IMR-90 (cell line): ENCODE measurements at places on chromosomes 3 and 15.

DNA sequence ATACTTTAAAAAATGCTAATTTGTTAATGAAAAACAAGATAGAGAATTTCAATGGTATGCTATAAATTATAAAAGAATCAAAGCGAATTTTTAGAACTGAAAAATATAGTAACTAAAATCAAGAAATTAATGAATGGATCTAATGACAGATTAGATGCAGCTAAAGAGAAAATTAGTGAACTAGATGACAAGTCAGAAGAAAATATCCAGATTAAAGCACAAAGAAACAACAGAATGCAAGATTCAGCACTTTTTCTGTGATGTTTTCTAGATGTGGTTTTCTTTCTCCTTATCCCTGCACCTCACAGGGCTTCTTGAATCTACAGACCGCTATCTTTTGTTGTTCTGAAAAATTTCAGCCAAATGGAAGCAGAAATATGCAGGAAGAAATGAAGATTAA is 54.4 kb downstream of the INO80 start:
- no peak for DNase-seq

DNA sequence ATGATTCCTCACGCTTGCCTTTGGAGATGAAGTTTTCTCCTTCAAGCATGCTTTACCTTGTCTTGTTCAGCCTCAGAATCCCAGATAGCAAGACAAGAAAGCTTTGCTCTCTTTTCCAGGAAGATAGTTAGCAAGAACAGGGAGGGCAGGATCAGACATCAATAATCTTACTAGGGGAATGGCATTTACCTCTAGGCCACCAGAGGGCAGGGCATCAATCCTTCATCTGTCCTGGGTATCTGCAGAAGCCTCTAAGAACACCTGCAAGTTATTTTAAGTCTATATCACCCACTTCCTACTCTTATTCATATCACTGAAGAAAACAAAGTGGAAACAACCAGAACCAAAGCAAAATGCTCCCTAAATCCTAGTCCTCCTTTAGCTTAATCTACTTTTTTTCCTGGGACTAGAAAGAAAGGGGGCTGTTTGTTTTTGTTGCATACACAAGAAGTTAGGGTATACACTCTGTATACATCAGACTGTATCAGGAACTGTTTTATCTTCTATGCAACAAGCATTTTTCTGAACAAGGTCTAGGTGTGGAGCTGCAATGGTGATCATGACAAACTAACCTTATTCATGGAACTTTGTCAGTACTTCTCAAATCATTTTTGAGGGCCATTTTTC is 862.5 kb downstream of the CADM2 start:
- no peak for DNase-seq

- no peak for DNase-seq
Measured at GRCh38 chr3:73214846-73215245, 153.4 kb downstream of the EBLN2 start.

DNA sequence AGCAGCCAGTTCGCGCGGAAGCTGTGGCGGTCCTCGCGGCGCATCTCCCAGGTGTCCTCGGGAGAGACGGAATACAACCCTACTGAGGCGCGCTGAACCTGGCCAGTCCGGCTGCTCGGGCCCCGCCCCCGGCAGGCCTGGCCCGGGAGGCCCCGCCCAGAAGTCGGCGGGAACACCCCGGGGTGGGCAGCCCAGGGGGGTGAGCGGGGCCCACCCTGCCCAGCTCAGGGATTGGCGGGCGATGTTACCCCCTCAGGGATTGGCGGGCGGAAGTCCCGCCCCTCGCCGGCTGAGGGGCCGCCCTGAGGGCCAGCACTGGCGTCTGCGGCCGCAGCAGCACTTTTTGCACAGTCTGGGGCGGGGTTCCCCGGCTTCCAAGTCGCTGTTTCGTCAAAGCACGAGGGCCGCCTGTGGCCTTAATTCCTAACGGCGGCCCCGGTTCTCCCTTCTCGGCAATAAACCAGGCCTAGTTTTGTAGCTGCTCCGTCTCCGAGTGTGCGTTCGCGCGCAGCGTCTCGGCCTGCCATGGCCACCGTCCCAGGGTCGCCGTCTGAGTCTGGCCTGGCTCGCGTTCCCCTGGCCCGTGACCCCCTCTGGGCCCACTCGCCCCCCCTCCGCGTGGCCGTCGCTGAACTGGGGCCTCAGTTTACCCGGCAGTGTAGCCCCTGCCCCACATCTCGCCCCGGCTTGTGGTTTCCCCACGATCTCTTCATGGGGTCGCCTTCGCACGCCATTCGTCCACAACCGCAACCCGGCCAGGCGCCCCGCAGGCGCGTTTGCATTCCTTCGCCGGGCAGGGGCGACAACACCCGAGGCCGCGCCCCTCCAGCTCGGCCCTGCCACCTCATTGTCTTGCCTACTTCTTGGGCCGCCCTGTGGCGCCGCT is 30.0 kb downstream of the NBEAL2 start:
- peak; percentile 89 for DNase-seq

- DNase-seq = peak; percentile 32
Measured at GRCh38 chr3:47475029-47475569, 642 bp downstream of the SCAP start.

DNA sequence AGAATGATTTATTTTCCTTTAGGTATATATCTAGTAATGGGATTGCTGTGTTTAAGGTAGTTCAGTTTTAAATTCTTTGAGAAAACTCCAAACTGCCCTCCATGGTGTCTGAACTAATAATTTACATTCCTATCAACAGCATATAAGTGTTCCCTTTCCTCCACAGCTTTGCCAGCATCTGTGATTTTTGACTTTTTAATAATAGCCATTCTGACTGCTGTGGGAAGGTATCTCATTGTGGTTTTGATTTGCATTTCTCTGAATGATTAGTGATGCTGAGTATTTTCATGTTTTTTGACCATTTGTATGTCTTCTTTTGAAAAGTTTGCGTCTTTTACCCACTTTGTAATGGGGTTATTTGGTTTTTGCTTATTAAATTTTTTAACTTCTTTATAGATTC is 571.6 kb upstream of the CCDC54 start:
- DNase-seq = no peak

- no peak for DNase-seq
Measured at GRCh38 chr15:57012556-57012955, 94.1 kb downstream of the TCF12 start.

GRCh38 chr3:122430371-122430770 is 14.5 kb upstream of the WDR5B start:
- DNase-seq = no peak

GRCh38 chr3:11415099-11415498 is 142.9 kb downstream of the ATG7 start:
- DNase-seq = no peak

DNA sequence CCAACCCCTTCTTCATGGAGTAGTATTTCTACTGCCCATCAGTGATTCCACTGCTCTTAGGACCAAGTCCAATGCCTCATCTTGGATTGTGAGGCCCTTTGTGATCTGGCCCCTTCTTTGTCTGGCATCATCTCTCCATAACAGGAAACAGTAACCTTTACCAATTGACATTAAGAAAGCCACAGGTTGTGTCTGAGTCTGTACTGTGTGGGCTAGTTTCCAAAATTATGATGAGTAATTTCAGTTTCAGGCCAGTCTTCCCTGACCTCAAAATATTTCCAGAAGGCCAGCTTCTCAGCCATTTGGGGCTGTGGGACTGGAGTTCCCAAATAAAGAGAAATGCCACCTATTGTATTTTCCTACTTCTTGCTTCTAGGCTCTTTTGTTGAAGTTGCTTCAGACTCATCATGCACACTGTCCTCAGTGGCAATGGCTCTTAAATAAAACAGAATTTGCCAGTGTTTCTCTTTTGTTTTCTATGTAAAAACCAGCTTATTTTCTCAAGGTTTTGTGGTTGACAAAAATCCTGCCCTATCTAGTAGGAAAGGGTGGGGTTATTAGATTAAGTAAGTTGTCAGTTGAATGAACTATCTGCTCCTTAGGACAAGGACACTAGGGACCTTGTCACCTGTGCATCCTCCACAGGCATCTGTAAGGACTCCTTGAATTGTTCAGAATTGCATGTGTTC is 47.0 kb upstream of the ACKR4 start:
- peak; percentile 83 for DNase-seq

DNA sequence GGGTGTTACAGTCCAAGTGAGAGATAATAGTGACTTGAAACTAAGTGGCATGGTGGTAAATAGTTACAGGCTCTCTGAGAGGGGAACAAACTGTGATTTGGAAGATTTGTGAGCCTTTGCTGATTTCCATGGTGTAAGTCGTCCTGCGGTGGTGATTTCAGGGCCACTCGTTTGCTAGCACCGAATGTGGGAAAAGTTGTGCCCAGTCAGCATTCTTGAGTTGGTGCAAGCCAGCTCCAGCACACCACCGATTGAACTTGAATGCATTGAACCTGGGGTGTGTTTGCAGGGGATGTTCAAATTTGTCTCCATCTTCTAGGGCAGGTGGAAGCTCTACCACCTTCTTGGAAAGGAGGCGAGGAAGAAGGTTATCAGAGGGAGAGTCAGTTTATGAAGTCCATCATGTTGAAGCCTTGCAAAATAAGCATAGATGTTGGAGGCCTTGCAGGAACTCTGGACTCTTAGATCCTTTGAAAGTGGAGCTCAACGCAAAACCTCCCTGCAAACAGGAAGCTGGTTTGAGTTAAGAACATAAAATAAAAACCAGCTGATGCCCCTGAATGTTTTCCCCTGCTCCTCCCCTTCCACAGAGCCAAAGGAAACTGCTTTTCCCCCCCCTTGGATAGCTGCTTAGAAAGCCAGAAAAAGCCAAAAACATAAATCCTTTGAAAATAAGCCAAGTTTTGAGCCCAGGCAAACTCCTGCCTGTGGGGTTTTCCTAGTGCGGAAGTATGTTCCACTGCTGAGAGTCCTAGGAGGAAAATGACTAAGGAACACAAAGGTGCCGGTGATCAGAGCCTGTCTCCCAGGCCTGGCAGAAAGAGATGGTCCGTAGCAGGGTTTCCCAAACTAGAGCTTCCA is 21.9 kb downstream of the MAPKBP1 start:
- DNase-seq = peak; percentile 68

DNA sequence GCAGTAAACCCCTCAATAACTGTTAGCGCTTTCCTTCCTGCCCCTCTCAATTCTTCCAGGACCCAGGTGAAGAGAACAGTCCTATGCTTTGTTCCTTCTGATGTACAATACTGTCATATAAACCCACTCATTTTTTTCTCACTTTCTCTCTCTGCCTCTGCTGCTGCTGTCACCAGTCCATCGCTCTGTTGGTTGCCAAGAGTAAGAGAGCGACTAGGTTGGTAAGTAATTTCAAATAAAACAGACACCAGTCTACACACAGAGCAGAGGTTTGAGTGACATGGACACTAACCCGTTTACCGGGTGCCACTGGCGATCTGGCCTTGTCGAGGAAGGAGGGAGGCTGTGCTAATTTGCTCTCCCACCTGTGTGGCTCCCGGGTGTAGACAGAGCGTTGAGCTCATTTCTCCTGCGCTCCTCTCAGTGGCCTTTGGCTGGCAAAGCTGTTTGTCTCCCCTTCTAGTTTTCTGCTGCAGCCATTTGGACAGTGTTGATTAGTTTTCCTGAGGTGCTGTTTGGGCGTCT is 215.4 kb downstream of the THSD4 start:
- DNase-seq = no peak

DNA sequence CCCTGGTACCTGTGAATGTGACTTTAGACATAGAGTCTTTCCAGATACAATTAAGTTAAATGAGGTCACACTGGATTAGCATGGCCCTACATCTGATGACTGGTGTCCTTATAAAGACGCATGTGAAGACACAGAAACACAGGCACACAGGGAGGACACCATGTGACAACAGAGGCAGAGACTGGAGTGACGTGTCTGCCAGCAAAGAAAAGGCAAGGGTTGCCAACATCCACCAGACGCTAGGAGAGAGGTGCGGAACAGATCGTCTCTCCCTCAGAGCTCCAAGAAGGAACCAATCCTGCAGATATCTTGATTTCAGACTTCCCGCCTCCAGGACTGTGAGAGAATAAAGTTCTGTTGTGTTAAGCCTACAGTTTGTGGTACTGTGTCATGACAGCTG is 42.8 kb downstream of the CX3CR1 start:
- no peak for DNase-seq

- DNase-seq = no peak
Measured at GRCh38 chr3:57043518-57043917, 16.9 kb upstream of the SPATA12 start.

GRCh38 chr3:64343689-64344430 is 118.6 kb upstream of the PRICKLE2 start:
- DNase-seq = peak; percentile 75

DNA sequence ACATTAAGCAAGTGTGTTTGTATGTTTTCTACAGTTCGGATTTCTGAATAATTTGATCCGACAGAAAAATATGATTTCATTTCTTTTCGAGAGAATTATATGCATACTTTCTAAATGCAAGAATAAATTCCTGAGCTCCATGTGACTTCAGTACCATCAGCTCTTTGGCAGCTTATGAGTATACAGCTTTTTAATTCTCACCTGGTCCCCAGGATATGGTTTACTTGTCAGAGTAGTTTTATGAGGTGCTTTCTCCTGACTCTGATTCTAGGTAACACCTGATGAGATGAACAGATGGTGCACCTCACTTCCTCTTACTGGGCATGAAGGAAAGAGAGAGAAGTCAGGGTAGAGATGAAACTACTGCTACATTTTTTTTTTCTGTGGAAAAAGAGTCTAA is 3.1 kb downstream of the HGD start:
- no peak for DNase-seq

GRCh38 chr3:58555203-58555602 is 18.2 kb upstream of the ACOX2 start:
- no peak for DNase-seq

GRCh38 chr3:50270422-50271224 is 1.7 kb downstream of the SEMA3B start:
- peak; percentile 37 for DNase-seq

GRCh38 chr15:80501476-80501875 is 97.3 kb downstream of the ARNT2 start:
- no peak for DNase-seq

DNA sequence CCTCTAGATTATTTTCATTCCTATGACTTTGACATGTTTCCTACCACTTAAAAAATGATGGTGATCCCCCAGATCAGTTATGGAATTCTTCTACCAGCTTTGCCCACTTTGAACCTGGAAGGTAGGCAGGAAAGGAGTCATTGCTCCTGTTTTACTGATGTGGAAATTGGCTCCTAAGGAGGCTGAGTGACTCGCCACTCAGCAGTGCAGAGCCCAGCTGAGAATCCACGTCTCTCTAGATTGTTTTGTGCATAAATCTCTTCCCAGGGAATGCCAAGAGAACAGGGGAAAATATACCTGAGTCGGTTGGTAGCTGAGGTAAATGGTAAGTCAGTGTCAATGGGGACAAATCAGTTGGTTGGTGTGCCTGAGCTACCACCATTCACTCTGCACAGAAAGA is 4.7 kb downstream of the LTF start:
- no peak for DNase-seq

DNA sequence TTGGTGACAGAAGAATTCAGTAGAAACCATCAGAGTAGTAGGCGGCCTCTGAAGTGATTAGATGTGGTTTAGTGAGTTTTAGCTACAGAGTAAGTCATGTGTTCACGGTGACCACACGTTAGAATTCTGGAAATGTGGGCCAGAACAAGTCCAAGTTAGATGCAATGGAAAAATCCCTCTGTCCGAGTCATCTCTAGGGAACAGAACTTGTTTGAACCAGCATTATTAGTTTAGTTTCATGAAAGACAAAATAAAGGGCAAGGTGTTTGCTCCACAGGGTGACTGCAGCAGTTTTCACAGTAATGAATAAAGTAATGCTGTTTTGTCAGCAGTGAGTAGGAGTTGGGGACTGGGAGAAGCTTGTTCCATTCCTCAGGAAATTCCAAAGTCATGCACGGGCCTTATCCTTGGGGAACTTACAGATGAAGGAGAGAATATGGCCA is 100.2 kb downstream of the CGNL1 start:
- DNase-seq = peak; percentile 70

- DNase-seq = peak; percentile 49
Measured at GRCh38 chr3:5071061-5071460, 51.0 kb upstream of the ARL8B start.
